Stimulated activated CD8-positive, alpha-beta memory T cell treated with anti-CD3 and anti-CD28 coated beads, Interleukin-15, amount 100 ng/mL, for 4 hours (primary cell): ENCODE measurements at places on chromosomes 7 and 10.

- no peak for DNase-seq
These were observed 2.2 kb upstream of the CUEDC2 start for GRCh38 chr10:102434394-102435132.

GRCh38 chr10:27531336-27531847 is 27.3 kb downstream of the RAB18 start:
- DNase-seq, result no peak

DNA sequence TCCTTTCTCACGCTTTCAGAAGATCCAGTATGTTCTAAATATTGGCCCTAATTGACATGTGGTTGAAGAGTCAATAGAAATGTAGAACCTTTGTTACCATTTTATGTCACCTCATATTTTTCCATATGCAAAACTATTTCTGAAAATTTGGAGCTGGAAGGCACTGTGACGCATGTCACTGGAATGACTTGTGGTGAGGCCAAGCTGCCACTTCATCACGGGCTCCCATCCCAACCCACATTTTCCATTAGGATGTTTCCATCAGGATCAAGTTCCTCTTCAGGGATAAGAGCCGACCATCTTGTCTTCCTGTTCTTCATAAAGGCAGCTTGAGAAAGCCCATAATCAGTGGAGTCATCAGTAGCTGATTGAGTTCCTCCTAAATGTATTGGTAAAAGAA is 1241.7 kb downstream of the GATA3 start:
- DNase-seq, result no peak

DNA sequence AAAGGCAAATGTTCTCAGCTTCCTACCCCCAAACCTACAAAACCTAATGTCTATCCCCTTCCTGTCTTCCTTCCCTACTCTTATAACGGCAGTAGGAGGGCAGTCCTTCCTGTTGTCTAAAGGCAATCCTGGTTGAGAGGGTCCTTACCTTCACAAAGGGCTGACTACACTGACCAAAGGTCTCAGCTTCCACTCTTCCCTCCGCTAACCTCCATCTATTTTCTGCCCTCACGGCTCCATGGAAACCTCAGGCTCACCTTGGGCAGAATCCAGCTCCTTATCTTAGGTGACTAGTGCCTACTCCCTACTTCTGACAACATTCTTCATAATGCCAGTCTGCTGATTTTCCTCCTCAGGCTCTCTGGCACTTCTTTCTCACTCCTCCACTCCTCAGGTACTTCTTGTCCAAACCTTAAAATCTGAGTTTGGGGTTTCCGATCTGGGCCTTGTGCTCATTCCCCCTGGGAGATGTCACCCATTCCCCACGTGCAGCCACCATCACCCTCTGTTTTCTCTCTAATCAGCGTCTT is 542 bp downstream of the FBXL13 start:
- no peak for DNase-seq
